ENCODE measurements at places on chromosomes 4 and X.

- DNase-seq = no peak
Observed at GRCh38 chr4:11597506-11597905, 168.8 kb upstream of the HS3ST1 start.

DNA sequence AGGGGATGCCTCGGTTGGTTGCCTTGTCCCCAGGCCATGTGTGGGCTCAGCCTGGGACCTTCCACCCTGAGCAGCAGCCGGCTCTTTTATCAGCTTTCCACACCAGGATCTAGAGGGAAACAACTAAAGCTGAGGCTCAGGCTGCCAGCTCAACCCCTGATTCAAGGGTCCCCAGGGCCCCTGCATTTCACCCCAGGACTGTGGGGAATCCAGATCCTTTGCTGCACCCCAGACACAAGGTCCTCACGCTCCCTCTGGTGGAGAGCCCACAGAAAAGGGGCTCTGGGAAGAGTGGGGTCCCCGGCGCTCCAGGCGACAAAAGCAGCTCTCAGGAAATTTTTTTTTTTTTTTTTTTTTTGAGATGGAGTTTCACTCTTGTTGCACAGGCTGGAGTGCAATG, 64.3 kb downstream of the ZFYVE28 start:
- peak; percentile 22 for DNase-seq

- no peak for DNase-seq
Observed at GRCh38 chr4:4217113-4217512, 9.6 kb downstream of the OTOP1 start.

GRCh38 chrX:100830143-100830542, 10.0 kb downstream of the CSTF2 start:
- DNase-seq = no peak

GRCh38 chr4:13349096-13349495, 135.0 kb downstream of the RAB28 start:
- DNase-seq = no peak

DNA sequence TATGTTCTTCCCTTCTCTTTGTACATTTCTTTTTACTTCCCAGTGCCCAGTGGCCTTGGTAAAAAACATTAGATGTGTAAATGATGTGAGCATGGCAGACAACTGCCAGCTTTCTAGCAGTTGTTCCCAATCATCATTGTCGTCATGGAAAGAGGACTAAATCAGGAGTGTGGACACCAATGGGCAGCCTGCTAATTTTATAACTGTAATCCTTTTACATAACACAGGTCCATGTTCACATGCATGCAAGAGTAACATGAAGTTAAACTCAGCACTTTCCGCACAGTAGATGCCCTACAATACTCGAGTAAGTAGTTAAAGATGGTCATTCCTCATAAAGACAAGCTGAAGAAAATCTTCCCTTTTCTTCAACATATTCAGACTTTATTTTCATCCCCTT, 23.4 kb upstream of the G3BP2 start:
- no peak for DNase-seq

DNA sequence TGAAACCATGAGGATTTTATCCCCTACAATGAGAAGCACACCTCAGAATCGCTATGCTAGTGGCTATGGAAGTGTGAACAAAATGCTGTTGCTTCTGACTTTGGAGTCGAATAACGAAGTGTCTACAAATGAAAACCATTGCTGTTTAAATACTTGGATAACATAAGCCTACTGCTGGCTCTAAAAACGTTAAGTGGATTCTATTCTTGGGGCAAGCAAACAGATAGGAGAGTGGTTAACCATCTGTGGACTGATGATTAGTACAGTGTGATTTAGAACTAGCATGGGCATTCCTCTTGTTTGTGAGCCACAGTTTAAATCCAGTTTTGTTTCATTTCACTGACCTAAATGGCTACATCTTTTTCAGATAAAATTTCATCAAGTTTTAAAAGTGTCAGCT, 109.7 kb upstream of the PNPLA4 start:
- no peak for DNase-seq

GRCh38 chrX:108257556-108257955, 166.0 kb downstream of the ATG4A start:
- no peak for DNase-seq

GRCh38 chrX:51837921-51838320, 55.5 kb upstream of the MAGED1 start:
- DNase-seq = no peak

DNA sequence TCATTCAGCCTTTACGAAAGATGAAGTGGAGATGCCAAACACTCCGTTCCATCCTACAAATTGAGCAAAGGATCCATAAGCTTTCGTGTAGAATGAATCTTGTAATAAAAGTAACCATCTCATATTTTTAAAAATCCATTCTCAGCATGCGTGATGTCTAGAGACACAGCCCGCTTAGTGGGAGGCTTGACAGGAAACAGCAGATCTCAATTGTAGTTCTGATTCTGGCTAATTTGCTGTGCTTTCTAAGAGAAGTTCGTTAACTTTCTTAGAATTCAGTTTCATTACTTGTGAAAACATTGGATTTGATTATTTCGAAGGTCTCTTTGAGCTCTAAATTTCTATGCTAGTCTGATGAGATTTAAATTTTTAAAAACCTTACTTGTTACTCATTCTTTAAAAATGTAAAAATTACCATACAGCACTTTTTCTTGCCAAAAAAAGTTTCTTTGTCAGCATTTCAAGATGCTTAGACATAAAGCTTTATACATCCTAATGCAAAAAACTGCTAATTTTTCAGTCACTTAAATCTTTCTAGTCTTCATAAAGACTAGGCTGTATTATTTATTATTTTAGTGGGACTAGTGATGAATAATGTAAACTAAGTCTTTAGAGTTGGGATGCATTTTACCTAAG, 66.9 kb upstream of the NEIL3 start:
- DNase-seq = no peak

DNA sequence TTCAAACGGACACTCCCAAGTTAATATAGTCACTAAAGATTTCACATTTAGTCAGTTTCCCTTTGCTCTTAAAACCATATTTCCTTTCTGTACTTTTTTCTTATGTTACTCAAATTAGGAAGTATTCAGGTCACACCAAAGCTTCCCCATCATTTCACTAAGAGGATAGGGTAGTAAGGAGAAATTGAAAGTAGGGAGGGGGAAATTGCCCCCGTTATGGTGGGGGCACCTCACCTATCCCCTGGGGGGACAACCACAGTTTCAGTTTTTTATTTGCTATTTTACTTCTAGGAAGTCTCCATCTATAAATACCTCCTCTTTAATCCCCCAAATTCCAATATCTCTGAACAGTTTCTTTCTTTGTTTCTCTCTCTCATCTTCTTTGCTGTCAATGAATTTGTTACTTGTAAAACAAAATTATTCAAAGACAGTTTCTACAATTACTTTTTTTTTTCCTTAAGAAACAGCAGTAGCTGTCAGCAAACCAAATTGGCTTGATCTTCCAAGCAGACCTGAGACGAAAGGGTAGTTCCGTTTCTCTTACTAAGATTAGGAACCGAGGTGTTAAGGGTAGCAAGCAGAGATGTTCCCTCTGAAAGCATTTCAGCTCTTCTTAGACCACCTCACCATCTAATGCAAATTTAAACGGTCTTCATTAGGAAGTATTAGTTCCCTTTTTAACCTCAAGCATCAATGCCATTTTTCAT, 160.2 kb upstream of the KLF3 start:
- DNase-seq = no peak

GRCh38 chr4:161702287-161702686, 461.5 kb downstream of the FSTL5 start:
- DNase-seq = no peak

DNA sequence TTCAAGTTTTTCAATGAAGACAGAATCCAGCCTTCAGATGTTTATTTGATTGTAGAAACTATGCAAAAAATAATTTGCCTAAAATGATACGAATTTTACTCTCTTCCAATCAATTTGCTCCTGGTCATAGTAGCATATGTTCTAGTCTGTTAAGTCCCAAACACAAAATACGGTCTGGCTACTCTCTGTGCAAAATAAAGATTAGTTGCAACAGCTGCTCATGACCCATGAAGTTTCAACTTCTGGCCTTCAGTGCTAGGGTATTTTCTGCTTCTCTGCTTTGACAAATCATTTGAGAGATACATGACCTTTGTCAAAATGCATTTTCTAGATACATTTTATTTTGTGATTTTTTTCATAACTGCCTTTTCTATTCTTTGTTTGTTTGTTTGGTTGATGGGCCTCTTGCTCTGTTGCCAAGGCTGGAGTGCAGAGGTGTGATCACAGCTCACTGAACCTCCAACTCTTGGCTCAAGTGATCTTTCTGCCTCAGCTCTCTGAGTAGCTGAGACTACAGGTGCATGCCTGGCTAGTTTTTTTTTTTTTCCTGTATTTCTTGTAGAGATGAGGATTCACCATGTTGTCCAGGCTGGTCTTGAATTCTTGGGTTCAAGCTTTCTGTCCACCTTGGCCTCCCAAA, 55.2 kb downstream of the TACR3 start:
- DNase-seq = no peak

DNA sequence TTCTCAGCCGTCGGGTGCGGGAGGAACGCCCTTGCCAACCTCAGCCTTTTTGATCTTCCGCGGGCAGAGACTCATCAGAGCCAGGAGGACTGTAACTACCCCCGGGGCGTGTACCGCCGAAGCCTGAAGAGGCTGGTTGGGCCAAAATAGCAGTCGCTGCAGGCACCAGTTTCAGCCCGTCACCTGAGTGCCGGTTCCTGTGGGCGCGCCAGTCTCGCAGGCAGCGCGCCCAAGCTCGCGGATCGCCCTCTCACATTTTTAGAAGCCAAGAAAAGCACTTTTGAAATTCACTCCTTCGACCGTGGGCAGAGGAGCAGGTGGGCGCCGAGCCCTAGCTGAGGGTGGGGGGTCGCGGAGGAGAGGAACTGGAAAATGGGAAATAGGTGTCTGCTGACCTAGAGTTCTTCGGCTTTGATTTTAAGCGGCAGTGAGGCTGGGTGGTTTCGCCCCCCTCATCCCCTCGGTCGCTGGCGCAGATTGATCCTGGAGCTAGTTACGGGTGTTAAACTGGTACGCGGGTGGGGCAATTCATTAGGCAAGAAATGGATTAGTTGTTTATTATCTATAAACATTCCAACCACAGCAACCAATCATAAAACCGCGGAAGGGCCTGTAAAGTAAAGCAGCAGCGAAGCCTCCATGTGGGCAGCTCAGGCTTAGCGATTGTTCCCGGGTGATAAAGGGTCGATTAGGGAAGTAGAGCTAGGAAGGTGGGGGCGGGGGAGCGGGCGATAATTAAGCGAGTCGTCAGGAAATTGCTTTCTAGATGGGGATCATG, 69.2 kb downstream of the FBXO8 start:
- DNase-seq = no peak

- no peak for DNase-seq
Observed at GRCh38 chr4:131257241-131257640, 1891.9 kb upstream of the PCDH10 start.

DNA sequence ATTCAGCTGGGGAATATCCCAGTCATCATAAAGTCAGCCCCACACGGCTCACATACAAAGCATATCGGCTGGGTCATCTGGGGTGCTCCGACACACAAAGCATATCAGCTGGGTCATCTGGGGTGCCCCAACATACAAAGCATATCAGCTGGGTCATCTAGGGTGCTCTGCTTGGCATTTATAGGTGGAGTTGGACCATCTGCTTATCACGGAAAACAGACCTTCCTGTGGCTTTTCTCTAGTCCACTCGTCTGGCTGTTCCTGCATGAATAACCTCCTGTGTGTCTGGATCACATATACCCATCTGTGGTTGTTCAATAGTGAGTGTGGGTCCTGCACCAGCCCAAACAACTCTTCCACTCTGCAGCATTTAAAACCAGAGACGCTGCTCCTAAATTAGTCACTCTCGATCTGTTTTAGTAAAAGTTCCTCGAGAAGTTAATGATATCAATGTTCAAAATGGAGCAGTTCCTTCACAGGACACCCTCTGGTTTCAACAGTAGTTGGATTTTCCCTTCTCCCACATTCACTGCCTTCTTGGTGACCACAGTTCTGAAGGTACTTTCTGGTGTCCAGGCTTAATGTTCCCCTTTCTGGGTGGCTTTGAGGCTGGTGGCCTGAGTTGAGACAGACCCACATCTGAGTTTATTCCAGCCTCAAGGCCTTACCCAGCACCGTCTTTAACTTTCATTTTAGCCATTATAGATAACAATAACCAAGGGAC, 70.0 kb upstream of the FRG1 start:
- DNase-seq = no peak

DNA sequence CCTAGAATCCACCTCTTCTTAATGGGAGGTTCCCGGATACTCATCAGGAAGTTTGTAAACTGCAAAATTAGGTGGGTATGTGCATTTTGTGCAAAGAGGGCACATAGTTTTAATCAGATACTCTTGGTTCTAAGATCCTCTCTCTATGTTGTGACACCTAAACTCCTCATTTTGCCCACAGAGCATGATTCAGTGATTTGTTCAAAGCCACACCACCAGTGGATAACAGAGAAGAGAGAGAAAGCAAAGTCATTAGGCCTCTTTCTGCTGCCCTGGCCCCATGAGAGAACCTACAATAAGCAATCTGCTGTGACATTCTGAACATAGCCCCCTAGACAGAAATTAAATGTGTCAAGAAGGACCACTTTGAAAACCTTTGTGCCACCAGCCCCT, 72.3 kb upstream of the STIM2 start:
- no peak for DNase-seq

GRCh38 chr4:85946821-85947220, 413.0 kb downstream of the MAPK10 start:
- DNase-seq = no peak

- DNase-seq = no peak
Observed at GRCh38 chr4:67568820-67569219, 10.3 kb downstream of the STAP1 start.

- no peak for DNase-seq
Observed at GRCh38 chr4:54032558-54033135, 31.8 kb downstream of the CHIC2 start.

GRCh38 chr4:1293531-1293941, 3.8 kb downstream of the MAEA start:
- DNase-seq = no peak

GRCh38 chrX:120140293-120140981, 18.0 kb upstream of the RHOXF2 start:
- DNase-seq = no peak

GRCh38 chr4:78949735-78950134, 10.5 kb upstream of the PAQR3 start:
- DNase-seq = no peak

DNA sequence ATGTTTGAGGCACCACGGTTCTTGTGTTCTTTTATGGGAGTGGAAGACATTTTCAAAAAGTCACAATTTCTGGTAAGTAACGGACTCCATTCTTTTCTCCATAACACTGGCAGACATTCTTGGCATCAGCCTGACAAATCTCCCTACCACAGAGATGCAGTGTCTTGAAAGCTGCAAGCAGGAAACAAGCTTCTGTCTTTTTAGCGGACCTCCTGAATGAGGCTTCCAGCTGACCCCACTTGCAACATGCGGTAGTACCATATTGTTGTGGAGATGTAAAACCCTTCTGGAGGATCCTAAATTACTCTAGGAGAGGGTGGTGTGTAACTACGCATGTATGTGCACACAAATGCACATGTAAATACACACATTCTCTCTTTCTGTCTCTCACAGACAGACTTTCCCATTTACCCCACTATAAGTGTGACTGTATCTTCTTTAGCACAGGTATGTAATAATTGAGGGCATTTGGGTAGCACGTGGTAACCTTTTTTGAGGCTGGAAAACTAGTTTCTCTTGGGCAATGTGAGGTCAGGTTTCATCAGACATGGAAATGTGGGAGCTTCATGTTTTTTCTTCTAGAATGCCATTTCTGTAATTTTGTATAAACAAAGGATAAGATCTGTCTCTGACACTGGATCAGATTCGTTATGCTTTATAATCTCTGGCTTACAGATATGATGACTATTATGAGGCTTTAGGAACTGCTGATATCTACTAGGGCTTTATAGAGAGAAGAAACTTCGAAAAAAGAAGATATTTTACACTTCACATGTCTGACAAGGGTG, 130.1 kb downstream of the MGST2 start:
- DNase-seq = no peak

All from activated naive CD8-positive, alpha-beta T cell treated with anti-CD3 and anti-CD28 coated beads, Interleukin-2, amount 50 U/mL, for 24 hours (primary cell).